Activated naive CD8-positive, alpha-beta T cell treated with anti-CD3 and anti-CD28 coated beads, Interleukin-2, amount 10 ng/mL, durations not matched to agents 7 days and 5 days (primary cell): ENCODE measurements at places on chromosomes 7 and 10.

GRCh38 chr10:63200431-63200830 lies 67.3 kb downstream of the NRBF2 start:
- no peak for DNase-seq

GRCh38 chr10:70775679-70776454 lies 9.3 kb downstream of the TBATA start:
- no peak for DNase-seq

DNA sequence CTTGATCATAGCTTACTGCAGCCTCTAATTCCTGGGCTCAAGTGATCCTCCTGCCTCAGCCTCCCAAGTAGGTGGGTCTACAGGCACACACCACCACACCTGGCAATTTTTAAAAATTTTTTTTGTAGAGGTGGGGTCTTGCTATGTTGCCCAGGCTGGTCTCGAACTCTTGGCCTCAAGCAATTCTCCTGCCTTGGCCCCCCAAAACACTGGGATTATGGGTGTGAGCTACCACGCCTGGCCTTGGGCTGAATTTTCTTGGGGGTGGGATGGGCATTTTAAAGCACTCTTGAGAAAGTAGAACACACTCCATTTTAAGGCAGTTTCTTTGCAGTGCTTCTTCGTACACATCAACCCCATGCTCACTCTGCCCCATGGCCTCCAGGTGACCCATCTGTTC lies 28.7 kb downstream of the TBXAS1 start:
- DNase-seq: no peak

- no peak for DNase-seq
Observed at GRCh38 chr10:82778908-82779307, 903.9 kb downstream of the NRG3 start.

DNA sequence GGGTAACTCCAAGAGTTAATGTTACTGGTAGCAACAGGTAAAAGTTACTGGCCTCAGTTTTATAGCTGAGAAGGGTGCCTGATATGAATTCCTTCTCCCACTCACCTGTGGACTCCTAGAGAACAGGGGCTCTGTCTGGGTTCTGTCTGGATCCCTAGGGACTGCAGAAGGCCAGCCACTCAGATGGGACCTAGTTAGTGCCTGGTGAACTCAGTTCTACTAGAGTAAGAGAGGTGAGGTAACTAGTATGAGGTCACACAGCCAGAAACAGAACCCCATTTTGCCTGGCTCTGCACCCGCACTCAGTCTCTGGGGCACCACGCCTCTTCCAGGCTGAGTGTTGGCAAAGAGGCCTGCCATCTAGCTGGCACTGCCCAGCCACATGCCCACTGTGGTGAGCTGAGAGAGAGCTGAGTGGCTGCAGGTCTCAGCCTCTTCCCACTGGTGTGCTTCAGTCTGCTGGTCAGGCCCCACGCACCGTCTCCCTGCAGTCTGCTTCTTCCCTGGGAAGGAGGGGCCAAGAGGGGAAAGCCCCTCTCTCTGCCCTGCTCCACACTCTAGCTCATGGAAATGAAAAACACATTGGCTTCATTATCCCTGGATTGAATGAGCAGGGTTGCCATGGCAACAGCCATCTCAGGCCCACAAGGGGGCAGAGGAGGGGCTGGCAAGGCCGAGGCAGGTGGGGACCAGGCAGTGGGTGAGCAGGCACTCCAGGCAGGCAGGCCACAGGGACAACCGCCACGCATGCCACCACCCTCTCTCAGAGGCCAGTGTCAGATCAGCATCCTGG lies 110.6 kb downstream of the ZMIZ1 start:
- no peak for DNase-seq

GRCh38 chr7:110623436-110623835 lies 467.5 kb upstream of the LRRN3 start:
- no peak for DNase-seq

DNA sequence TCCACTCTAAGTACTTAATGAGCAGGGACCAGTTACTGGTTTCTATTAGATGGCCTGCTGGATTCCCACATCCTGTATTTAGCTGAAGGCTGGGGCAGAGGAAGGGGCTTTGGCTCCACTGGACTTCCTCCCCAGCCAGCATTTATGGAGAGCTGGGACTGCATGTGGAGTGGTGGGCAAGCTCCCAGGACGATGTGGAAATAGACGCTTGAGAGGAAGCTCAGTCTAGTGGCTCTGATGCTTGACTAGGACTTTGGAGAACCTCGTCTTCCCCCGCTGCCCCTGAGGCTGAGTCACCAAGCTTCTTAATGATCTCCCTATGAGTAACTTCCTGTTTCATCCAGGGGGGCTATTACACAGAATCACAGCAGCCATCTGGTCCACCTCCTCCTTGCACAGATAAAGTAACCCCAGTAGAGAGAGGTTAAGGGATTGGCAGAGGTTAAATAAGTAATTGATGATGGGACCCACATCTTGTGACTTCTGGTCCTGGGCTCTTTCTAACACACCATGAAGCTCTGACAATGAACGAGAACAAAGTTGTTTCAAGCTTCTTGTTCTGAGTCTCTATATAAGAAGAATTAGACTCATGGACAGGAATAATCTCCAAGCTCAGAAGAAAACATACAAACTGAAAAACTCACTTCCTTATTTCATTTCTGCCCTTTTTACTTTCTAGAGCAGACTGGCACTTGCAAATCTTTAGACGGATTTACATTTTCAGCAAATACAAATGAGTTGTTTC lies 126.2 kb downstream of the PRPF18 start:
- no peak for DNase-seq

- no peak for DNase-seq
Observed at GRCh38 chr7:108063520-108063933, 60.6 kb upstream of the LAMB1 start.

GRCh38 chr7:101363734-101364374 lies 1.2 kb downstream of the COL26A1 start:
- peak; percentile 85 for DNase-seq

DNA sequence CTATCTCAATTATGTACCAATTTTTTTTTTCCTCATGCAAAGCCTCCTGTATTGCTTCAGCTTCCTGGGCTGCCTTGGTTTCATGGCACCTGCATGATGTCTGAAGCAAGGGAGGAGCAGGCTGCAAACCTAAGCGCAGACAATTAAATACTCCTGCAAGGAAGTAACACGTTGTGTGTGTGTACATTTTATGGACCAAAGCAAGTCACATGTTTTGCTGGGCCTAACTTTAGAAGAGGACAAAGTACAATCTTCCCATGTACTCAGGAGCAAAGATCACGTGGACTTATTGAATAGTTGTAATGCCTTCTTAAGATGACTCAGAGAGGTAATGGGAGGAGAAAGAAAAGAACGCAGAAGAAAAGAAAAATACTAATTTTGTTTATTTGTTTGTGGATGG lies 944.0 kb upstream of the C7orf33 start:
- no peak for DNase-seq

DNA sequence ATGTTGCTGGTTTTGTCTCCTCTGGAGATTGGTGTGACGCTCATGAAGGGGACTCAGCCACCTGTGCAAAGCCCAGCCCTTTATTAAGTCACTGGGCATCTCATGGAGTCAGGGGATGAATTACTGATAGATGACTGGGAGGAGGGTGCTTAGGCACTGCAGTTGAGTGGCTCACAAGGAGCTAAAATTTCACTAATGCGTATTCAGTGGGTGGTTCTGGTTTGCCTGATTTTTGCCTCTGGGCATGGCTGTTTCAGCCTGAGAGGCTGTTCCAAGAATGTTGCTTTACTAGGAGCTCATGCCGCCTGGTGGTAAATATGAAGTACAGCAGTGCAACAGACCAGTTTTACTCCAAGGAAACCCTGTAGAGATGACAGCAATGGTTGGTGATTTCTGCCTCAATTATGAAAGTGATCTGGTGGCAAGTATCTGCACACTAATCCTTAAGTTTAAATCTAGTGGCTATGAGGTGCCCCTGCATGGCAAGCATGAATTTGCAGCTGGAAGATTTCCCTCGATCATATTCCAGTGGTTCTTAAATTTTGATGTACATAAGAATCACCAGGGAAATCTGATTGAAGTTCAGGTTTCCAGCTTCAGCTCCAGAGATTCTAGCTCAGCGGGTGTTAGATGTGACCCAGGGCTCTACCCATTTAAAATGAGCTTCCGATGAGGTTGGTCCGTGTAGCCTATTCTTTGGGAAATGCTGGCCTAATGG lies 19.9 kb downstream of the ACTA2 start:
- peak; percentile 35 for DNase-seq

DNA sequence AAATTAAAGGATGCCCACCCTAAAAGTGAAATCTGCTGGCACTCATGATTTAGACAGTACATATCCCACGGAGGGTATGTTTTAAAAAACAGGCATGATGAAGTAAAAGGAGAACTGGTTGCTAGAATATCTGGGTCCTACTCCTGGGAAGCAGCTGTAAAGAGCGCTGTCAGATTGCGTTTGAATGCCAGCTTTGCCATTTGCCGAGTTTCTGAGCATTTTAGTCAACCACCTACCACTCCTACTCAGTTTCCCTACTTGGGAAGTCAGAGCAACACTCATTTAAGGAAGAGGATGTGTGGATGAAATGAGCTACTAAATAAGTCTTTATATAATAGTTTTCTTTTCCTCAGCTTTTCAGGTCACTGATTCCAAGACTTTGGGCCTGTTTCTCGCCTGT lies 1.1 kb upstream of the UMAD1 start:
- DNase-seq: no peak

DNA sequence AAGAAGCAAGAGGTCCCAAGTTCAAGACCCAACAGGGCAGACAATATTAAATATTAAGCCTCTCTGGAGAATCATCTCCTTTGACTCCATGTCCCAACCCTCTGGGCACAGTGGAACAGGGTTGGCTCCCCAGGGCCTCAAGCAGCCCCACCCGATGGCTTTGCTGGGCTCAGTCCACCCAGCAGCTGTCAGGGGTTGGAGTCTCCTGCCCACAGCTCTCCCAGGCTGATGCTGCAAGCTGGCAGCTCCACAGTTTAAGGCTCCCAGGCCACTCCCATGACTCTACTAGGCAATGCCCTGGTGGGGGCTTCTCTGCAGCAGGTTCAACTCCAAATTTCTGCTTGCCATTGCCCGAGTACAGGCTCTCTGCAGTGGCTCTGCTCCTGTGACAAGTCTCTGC lies 55.1 kb downstream of the LARP4B start:
- DNase-seq: no peak

- DNase-seq: no peak
Observed at GRCh38 chr10:10699427-10699826, 318.2 kb upstream of the CELF2 start.

- no peak for DNase-seq
Observed at GRCh38 chr7:47379629-47380324, 202.1 kb downstream of the TNS3 start.

DNA sequence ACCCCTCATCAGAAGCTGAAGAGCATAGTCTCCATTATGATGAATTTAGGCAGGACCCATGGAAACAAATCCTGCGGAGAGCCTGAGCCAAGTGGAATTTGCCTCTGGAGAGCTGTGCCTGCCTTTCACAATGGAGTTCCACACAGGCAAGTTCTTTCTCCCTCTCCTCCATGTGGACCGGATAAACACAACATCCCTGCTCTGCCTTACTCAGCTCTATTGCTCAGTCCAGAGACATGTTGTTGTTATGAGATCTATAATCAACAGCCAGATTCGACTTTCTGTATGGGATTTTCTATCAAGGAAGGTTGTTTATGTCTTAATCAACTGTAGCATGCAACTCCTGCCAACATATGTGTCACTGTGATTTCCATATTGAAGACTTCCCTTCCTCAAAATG lies 59.5 kb upstream of the ELMO1 start:
- DNase-seq: no peak

- DNase-seq: no peak
Observed at GRCh38 chr10:96306516-96306915, 2.3 kb downstream of the DNTT start.

DNA sequence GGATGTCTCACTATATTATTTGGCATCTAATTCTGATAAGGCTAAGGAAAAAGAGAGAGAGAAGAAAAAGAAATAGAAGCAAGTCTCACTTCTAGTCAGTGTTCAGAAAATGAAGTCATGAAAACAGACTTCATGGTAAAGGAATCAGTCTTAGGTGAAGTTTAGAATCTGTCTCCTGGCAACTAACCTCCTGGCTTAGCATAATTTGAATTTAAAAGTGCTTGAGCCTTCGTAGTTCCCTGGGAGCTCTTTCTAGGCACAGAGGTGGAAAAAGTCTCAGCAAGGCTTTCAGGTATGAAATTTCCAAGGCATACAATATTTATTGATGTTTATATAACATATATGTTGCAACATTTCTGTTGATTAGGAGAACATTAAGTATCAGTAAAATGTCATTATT lies 10.4 kb downstream of the CHRM2 start:
- DNase-seq: no peak

DNA sequence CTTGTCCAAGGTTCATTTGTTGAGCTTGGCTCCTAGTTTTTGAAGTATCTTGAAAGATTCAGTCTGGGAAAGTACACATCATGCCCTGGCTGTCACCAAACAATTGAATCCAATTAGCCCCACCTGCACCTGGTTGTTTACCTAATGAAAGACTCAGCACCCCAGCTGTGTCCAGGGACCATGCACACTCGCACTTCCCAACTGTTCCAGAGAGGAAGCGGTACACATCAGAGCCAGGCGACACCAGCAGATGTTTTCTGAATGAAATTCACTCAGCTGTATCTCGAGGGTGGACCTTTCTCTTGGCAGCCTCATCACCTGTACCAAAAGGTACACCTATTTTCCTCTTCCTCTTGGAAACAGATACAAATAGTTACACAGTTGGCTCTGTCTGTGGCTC lies 216.4 kb upstream of the LRGUK start:
- no peak for DNase-seq

DNA sequence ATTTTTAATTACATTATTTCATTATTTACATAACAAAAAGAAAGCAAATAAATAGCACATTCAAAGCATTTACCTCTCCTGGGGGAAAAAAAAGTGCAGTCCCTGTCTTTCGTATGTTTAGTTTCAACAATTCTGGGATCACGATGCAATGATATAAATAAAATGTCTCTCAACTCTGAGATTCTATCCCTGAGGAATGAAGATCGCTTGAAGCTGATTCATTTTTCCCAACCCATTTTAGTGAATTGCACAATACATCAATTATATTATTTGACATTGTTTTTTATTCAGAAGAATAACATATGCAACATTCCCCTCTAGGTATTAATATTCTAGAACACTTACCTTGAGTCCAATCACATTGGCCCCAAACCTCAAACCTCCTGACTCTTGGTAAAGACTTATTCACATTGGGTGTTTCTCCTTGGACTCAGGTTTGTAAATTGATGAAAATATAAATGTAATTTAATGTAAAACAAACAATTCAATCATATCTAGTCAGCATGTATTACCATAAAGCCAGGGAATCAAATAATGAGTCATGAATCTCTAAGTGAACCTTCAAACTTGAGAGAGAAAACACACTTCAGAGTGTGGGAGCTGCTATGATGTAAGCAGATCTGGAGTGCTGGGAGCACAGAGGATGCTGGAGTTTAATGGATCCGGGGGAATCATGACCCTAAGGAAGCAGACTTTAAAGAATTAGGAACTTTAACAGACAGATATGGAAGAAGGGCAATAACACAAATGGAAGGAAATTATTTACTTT lies 5.3 kb upstream of the SCIN start:
- no peak for DNase-seq
